ENCODE measurements at places on chromosomes 7 and 10. TPM values are rescaled to one million over a fixed set of nuclear protein-coding genes. Genes with fewer than 3 reads are reported as not detected.

- no peak for DNase-seq
These were observed 43.4 kb downstream of the GLRX3 start for GRCh38 chr10:130179640-130180039.

- DNase-seq = no peak
These were observed 31.3 kb upstream of the SMC3 start for GRCh38 chr10:110535958-110536891.

DNA sequence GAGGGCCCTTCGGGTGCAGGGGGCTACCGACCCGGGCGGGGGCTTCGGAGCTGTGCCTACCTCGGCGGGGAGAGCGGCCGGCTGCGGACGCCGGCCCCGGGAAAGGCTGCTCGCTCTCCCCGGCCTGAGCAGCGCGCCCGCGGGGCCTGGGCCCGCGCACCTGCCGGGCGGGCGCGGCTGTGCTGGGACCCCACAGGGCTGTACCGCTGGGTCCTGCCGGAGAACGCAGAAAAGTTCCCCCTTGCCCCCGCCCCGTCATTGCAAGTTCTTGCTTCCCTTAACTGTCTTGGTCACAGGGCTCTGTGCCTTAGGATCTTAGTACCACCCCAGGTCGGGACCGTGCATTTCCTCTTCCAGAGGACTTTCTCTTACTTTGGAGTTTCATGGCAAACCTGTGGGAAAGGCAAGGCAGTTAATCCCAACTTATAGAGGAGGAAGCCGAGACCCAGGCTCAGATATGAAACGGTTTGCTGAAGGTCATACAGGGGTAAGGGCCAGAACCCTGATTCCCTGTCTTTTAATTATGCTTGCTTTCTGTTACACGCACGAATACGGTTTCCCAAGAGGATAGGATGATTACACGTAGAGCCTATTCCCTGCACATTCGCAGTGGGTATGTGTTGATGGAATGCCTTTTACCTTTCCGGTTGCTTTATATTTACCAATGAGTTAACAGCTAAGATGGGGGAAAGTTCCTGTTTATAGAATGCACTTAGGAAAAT is 652 bp downstream of the PCGF5 start:
- peak; percentile 65 for DNase-seq

DNA sequence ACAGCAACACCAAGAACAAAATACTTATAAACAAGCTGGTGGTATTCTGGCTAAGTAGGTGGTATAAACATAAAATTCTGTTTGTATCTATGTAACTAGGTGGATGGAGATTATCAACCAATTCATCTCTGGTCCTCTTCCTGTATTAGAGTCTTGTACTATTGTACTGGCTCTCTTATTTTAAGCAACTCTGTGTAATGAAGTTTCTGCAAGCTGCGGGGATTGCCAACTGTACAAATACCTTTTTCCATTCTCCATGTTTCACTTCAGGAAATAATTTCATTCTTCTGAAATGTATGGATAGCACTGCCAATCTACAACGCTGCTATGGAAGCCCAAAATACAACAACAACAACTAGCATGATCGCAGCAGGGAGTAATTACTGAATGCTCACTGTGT is 44.8 kb downstream of the JAZF1 start:
- DNase-seq = no peak

DNA sequence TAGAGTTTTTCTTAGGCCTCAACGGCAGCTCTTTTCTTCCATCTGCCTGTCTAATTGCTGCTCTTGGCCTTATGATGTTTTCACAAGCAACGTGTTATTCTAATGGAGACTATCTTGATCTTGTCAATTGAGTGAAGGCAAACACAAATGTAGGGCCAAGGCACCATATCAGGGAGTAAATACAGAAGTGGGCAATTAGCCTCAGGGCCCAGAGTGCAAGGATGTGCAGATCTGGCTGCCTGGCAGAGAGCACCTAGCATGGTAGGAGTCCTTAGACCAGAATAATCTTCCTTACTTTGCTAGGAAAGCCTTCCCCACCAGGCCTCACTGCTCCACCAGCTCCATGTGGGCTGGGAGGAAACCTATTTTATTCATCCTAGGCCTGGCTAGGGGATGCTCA is 590.9 kb downstream of the LRMDA start:
- DNase-seq = no peak

The ZEB1 gene
- total RNA-seq = 77.3 TPM

GRCh38 chr10:132641401-132641800 is 103.8 kb downstream of the INPP5A start:
- no peak for DNase-seq

DNA sequence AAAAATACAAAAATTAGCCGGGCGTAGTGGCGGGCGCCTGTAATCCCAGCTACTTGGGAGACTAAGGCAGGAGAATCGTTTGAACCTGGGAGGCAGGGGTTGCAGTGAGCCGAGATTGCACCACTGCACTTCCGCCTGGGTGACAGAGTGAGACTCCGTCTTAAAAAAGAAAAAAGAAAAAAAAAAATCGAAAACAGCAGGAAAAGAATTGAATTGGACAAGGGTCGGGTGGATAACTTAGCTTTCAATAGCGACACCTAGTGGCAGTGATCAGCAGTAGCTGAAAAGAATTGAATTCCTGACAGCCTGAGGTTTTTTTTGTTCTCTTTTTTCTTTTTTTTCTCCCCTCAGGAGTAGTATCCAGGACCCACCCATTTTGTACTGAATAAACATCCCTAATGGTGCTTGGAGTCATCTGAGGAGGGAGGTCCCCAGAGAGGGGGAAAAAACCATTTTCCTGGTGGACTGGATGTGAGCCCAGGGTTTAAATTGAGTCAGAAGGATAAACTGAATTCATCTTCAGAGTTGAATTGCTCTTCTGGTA is 55.1 kb downstream of the CYCS start:
- DNase-seq = peak; percentile 68

DNA sequence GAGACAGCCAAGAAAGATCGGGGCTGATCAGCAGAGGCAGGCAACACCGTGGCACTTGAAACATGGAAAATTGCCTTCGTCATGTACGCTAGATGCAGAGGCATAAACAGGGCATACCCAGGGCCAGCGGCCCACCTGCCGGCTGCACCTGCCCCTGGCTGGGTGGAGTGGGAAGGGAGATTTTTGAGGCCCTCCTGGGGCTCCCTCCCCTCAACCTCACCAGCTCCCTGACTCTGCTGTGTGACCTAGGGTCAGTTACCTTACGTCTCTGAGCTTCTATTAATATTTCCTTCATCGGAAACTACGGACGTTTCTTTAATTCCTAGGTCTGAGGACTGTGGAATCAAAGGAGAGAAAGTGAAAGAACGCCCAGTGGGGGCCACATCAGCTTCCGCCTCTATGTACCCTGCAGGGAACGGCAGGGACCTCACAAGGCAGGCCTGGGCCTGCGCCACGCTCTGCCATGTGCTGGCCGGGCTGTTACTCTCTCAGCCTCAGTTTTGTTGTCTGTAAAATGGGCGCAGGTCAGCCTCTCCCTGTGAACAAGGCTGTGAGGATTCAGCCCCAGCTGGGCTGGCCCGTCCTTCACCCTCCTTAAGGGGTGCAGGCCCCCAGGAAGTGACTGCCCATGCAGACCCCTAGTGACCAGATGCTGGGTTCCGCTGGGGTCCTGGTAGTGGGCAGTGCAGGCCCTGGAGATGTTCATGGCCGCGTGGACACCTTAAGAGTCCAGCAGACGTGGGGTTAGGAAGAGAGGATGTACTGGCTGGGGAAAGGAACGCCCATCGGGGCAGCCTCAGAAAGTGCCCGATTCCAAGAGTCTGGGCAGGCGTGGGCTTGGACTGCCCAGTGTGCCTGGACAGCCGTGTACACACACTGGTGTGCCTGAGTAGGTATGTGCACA is 22.7 kb downstream of the ELFN1 start:
- DNase-seq = peak; percentile 40

- no peak for DNase-seq
These were observed 707 bp upstream of the GHITM start for GRCh38 chr10:84138478-84139125.

GRCh38 chr7:78905436-78905835 is 548.0 kb downstream of the MAGI2 start:
- no peak for DNase-seq
